Stimulated activated naive B cell treated with anti-CD40 and anti-IgM and Interleukin-4, amounts not matched to agents 10 μg/mL and 1 μg/mL and 100 μg/mL, for 72 hours (primary cell): ENCODE measurements at places on chromosomes 2 and 18.

DNA sequence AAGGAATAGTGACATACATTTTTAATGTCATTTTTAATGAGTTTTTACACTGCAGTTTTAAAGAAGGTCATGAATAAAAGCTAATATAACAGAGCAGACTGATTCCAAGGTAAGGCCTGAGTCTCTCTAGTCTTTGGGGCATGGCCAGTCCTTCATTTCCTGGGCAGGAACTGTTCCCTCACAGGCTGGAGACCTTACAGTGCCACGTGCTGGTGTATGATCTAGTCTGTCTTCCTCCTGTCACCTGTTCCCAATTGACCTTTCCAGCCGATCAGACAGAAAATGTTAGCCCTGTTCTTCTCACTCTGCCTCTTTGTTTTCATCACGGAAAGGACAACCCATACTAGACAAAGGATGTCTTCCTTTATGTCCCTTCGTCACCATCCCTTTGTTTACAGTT lies 33.6 kb downstream of the ZCCHC2 start:
- no peak for DNase-seq

- no peak for DNase-seq
Observed at GRCh38 chr2:138016351-138017087, 52.2 kb downstream of the HNMT start.

DNA sequence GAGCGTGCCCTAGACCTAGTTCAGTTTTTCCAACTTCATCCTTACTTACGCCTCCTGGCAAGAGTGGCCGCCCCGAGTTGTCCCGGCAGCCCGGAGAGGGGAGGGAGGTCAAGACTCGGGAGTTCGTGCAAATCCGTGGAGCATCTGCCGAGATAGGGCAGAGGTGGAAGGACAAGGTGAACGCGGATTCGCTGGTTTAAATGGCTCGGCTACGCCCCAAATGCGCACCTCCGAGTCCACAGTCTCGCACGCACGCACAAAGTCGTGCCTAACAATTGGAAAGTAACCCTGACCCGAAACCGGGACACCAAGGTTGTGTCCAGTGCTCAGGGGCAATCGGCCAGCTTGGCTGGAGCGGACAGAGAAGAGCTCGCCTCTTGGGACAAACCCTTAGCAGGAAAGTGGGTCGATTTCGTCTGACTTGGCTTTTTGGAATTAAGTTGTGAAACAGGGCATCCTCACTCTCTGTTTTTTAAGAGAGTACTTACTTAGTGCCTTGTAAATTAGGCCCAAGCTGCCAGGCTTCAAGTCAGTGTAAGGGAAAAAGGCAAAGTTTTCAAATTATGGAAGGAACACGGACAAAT lies 726 bp upstream of the SS18 start:
- no peak for DNase-seq

DNA sequence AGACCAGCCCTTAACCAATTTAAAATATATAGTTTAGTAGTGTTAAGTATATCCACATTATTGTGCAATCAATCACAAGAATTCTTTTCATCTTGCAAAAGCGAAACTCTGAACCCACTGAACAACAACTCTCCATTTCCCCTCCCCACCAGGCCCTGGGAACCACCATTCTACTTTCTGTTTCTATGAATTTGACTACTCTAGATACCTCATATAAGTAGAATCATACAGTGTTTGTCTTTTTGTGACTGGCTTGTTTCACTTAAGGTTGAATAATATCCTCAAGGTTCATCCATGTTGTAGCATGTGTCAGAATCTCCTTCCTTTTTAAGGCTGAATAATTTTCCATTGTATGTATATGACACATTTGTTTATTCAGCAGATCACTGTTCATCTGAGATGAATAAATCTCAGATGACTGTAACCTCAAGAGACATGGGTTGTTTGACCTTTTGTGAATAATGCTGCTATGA lies 8.1 kb upstream of the SOS1 start:
- DNase-seq: peak; percentile 23

DNA sequence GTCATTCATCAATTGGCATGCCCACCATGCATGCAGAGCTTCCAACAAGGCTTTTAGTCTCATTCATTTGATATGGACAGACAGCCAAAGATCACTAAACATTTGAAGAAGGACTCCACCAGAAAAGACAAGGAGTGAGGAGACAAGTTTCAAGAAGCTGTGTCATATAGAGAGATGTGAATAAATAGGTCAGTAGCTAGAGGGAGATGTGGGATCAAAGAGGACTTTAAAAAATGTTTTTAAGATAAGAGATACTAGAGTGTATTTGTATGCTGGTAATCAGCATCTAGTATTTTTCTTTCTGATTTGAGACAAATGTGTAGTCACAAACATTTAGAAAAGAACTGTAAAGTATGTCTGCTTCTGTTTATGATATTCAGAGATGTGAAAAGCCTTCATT lies 48.5 kb downstream of the ANTXR1 start:
- DNase-seq: no peak

- no peak for DNase-seq
Observed at GRCh38 chr2:185466915-185467314, 271.7 kb upstream of the FSIP2 start.

DNA sequence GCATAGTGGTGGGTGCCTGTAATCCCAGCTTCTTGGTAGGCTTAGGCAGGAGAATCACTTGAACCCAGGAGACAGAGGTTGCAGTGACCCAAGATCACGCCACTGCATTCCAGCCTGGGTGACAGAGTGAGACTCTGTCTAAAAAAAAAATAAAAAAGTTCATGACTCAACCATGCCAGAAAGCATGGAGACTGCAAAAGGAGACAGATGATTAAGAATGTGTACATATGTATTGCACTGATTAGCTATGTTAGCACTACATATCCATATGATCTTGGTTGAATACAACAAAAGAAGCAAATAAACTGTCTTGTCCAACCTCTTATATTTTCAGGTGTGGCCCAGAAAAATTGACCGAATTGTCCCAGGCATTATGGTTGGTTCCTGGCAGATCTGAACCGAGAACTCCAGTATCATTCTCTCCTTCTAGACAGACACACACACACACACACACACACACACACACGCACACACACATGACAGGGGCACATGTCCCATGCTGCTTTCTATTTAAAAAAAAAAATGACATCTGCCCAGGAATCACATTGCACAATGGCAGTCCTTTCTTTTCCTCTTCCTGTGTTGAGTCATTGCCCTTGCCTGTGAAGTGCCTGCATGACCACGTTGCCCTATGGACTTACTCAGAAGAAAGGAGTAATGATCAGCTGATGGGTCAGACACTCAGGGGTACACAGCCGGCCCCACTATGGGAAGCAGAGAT lies 65.6 kb downstream of the MYCN start:
- DNase-seq: no peak

GRCh38 chr18:12246849-12247808 lies 7.0 kb upstream of the CIDEA start:
- DNase-seq: no peak

DNA sequence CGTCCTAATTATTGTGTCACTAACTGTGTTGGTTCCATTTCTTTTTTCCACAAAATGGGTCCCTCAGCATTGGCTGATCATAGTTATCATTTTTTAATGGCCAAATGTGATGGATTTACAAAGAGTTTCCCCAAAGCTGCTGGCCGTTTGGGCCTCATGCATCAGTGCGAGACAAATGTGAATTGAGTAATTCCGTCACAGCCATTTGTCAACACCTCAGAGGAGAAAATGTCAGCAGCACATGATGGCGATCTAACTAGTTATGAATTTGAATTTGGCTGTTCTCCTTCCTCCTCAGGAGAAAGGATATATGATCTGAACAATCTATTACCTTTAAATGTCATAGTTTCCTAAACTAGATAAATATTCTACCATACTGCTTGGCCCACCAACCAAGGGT lies 54.9 kb upstream of the SP3 start:
- DNase-seq: no peak

DNA sequence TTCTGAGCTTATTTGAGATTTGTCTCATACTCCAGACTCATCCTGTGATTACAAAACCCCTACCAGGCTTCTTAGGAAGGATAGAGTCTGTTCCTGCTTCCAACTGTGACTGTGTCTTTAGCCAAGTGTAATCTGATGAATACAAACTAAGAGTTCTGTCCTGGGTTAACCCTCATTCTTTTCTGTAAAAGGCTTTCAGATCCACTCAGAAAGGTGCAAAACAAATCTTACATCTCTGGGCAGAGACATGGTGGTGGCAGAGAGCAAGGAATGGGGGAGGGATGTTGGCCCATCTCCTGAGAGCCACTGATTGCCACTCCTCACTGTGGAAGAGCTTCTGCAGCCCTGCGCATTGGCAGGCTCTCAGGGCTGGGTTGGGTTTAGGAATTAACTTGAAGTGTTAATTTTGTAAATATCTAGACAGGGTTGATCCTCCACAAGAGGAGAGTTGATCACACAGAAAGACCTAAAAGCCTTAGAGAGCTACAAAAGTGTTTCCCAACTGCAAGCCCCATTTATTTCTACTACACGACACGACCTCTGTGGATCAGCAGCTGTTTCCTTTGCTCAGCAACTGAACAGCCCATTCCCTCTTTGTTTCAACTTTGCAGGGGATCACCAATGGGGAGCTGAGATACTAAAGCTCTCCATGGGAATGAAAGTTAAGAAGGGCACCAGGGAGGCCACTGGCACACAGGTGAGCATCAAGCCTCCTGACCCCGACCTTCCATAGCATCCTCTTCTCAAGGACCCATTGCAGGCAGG lies 23.7 kb upstream of the SPTBN1 start:
- DNase-seq: no peak

DNA sequence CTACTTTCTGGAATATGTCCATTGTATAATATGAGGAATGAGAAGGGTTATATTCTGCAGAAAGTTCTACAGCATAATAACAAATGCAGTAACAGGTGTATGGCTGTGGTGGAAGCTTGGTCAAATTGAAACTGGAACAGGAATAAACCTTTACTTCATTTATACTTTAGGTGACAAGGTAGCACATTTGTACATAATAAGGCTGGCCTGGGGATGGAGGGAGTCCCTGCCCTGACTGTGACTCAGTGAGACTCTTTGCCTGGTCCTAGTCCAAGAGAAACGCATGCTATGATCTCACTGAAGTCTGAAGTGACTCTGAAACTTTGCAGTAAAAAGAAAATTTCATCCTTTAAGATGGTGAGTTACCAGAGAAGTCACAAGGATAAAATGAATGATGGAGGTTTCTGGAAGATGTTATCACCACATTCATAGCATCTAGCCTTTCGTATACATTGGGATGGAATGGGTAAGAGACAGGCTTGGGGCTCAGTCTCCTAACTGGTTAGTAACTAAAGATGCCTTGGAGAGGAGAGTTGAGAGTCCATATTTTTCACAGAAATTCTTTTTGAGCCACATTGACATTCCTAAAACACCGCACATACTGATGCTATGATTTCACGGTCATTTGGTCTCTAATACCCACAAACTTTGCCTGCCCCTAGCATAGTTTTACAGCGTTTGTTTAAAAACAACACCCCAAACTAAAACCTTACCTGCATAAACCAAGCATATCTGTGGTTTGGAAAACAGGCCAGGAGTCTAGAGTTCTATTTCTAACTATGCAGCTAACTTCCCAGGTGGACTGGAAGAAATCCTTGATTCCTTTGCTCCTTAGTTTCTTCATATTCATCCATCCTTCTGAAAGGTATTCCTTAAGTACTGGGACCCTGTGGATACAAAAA lies 42.4 kb upstream of the NABP1 start:
- DNase-seq: no peak

DNA sequence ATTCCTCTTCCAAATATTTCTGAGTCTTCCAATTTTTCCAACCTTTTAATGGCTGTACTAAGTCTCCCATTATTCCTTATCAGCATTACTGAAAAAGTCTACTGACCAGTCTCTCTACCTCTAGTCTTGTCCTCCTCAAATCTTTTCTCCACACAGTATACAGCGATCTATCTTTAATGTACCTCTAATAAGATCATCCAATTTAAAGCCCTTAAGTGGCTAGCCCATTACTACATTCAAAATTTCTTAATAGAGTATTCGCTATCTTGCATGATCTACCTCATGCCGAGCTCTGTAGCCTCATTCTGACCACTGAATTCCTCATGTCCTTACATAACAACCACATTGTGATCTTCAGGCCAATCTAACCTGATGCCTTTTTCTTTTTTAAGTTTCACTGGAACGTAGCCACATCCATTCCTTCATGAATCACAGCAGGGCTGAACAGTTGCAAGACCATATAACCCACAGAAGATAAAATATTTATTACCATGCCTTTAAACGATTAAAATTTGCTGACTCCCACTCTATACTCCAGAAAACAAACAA lies 57.9 kb downstream of the SLC66A3 start:
- no peak for DNase-seq

DNA sequence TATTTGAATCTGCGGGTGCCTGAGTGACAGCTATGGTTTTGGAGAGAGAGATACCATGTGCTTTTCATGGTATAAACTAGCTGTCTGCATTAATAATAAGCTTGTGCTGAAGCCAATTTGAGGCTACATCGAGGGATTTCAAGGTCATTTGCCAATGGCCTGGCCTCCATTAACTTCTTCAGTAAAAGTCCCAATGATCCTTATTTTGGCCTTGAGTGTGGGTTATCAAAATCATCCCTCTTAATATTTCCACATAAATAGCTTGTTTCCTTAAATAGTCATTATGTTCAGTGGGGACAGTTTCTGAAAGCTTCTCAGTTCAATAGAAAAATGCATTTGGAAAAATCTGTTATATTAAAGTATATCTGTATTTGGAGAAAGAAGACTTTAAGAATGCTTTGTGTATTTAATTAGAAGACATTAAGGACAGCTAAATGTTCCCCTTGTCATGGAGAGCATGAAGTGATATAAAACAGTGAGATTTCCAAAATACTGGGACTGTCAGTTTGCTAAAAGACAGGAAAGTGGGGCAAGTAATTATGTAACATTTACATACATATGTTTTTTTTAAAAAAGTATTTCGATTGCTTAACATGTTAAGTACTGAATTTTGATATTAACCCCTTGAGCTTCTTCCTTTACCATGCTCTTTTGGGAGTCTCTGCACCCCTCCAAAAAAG lies 355.5 kb upstream of the ZEB2 start:
- no peak for DNase-seq

GRCh38 chr2:105403783-105404698 lies 5.2 kb upstream of the FHL2 start:
- no peak for DNase-seq

GRCh38 chr2:150109028-150109427 lies 378.4 kb downstream of the RND3 start:
- DNase-seq: no peak

- no peak for DNase-seq
Observed at GRCh38 chr18:62863579-62864001, 148.2 kb downstream of the PHLPP1 start.

DNA sequence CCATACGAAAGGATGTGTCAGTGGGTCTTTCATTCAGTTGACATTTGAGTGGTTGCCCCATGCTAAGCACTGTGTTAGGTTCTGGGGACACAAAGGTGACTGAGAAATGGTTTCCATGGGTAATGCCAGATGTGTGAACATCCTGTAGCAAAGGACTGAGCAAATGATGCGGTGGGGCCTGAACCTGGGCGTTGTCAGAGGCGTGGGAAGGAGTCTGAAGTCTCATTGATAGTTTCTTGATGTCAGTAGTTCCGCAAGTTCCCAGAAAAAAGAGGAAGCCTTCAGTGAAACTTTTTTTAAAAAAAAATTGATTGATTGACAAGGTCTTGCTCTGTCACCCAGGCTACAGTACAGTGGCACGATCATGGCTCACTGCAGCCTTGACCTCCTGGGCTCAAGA lies 56.9 kb downstream of the LIMS1 start:
- peak; percentile 56 for DNase-seq

- no peak for DNase-seq
Observed at GRCh38 chr2:6749962-6750361, 115.7 kb downstream of the CMPK2 start.
